Esophagus muscularis mucosa (tissue), 4 donors: ENCODE measurements at places on chromosomes 7 and 10. TPM values are rescaled to one million over a fixed set of nuclear protein-coding genes. Genes with fewer than 3 reads are reported as not detected.
A peak's percentile ranks its signal among the peaks of the same experiment; 100 is the strongest.

Gene CHCHD1
- 19.4 TPM for total RNA-seq

Gene ADIRF
- total RNA-seq, result 84.5 TPM

Gene OAT
- total RNA-seq, result 139 TPM

DNA sequence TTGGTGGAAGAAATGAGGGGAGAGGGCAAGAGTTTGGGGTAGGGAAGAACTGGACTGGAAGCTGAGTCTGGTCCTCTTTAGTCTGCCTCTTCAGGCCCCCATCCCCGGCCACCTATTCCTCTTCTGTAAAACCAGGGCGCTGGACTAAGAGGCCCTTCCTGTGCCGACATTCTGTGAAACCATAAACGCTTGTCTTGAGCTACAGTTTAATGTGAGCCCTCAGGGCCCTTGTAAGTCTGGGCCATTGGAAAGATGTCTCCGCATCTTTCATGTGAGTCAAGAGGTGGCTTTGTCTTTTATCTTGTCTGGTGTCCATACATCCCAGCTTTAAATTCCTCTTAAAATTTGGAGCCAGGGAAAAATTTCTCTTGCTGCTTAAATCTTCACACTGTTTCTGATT, 90.6 kb downstream of the PLCE1 start:
- DNase-seq, result no peak
- H3K36me3 ChIP-seq, result no peaks in the 10 kb centered on the region
- H3K27me3 ChIP-seq, result no peaks in the 10 kb centered on the region
- H3K27ac ChIP-seq, result peak overlapping the region; percentile 8

- no peaks in the 10 kb centered on the region for H3K27me3 ChIP-seq
- H3K4me3 ChIP-seq, result no peak overlapping the region
- H3K4me1 ChIP-seq, result no peaks in the 10 kb centered on the region
- H3K36me3 ChIP-seq, result no peaks in the 10 kb centered on the region
Observed at GRCh38 chr10:57338823-57339558, 928.7 kb downstream of the IPMK start.

- H3K27ac ChIP-seq, result no peak overlapping the region
- no peak overlapping the region for H3K4me3 ChIP-seq
- H3K27me3 ChIP-seq, result no peaks in the 10 kb centered on the region
- no peaks in the 10 kb centered on the region for H3K4me1 ChIP-seq
Observed at GRCh38 chr7:107494884-107495283, 25.0 kb downstream of the GPR22 start.

DNA sequence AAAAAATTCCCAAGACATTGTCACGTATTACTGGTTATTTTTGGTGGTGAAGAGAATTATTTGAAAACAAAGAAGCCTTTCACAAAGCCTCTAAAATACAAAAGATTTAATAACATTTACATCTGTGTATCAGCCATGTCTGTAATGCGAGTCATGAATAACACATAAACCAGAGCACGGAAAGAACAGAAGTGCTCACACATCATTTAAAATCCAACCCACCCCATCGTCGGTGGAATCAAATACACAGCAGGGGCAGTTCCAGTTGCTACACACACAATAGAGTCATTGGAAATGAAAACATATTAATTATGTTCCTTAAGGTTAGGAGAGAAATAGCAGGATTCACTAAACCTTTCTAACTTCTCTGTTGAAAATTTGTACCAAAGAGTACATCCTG, 1097.3 kb downstream of the KCNMA1 start:
- H3K36me3 ChIP-seq, result no peaks in the 10 kb centered on the region
- H3K4me1 ChIP-seq, result no peaks in the 10 kb centered on the region
- no peak overlapping the region for H3K4me3 ChIP-seq
